Amniotic stem cell (primary cell): ENCODE measurements at places on chromosomes 4 and X.

DNA sequence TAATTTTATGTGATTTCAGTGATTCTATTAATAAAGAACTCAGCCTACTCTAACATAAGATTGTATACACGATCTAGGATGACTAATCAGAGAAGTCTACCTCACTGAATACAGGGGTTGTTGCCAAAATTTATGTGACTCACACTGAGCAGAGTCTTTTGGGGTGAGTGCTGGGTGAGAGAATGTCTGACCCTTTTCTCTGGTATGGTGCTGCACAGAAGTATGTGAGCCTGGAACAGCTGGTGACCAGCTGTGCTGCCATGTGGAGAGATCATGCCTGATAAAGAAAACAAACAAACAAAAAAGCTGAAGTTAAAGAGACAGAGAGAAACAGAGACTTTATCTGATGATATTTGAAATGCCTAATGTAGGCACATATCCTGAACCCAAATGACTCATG is 618.1 kb upstream of the GRIA3 start:
- peak; percentile 83 for DNase-seq

- no peak for DNase-seq
Measured at GRCh38 chr4:7970361-7970946, 30.8 kb upstream of the AFAP1 start.

GRCh38 chr4:118775405-118775804 is 60.5 kb downstream of the SEC24D start:
- DNase-seq: no peak

DNA sequence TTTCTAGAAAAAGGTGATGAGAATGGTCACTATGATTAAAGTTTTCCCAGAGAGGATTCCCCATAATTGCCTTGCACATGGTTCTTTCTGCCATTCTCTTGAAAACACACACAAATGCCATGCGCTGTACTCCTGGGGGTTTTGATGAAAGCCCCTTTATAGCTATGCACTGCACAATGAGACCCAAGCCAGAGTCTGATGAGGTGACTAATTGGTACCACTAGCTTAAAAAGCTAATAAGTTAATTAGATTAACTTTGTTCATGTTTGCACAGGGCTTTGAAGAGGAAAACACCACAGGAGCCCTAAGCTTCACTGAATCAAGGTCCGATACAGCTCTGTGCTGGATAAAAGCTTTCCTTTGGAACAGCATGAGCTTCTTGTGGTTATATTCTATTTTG is 132.2 kb downstream of the NKX6-1 start:
- no peak for DNase-seq

DNA sequence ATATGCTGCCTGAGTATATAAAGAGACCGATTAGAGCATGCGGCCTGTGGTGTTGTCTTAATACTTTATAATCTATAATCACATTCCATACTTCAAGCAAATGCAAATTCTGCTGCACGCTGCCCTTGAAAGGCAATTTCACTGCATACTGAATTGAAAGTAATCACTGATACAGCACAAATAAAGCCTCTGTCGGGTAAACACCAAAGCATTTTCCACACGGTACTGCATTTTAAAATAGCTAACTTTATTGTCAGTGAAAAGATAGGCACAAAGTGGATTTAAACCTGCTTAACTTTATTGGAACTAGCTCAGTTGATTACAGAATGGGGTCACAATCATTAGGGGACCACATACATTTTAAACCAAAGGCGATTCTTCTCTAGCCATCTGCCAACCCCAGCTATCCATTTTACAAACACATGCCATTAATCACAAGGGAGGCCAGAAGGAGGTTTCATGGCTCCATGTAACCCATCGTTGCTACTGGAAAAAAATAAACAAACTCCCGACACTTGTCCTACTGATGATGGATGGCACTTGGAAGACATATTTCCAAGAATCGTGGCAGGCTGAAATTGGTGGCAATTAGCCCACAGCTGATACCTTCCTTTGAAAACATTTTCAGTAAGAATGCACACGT is 65.9 kb downstream of the AMOT start:
- no peak for DNase-seq
